Activated CD8-positive, alpha-beta memory T cell treated with anti-CD3 and anti-CD28 coated beads, Interleukin-2, amount 10 ng/mL, durations not matched to agents 7 days and 5 days (primary cell): ENCODE measurements at places on chromosomes 1 and 21.

GRCh38 chr1:231684356-231685244, 58.0 kb downstream of the DISC1 start:
- H3K27ac ChIP-seq: no peak overlapping the region
- H3K27me3 ChIP-seq: no peaks in the 10 kb centered on the region
- peaks cover 8% of the 10 kb centered on the region for H3K36me3 ChIP-seq
- H3K4me3 ChIP-seq: no peak overlapping the region

DNA sequence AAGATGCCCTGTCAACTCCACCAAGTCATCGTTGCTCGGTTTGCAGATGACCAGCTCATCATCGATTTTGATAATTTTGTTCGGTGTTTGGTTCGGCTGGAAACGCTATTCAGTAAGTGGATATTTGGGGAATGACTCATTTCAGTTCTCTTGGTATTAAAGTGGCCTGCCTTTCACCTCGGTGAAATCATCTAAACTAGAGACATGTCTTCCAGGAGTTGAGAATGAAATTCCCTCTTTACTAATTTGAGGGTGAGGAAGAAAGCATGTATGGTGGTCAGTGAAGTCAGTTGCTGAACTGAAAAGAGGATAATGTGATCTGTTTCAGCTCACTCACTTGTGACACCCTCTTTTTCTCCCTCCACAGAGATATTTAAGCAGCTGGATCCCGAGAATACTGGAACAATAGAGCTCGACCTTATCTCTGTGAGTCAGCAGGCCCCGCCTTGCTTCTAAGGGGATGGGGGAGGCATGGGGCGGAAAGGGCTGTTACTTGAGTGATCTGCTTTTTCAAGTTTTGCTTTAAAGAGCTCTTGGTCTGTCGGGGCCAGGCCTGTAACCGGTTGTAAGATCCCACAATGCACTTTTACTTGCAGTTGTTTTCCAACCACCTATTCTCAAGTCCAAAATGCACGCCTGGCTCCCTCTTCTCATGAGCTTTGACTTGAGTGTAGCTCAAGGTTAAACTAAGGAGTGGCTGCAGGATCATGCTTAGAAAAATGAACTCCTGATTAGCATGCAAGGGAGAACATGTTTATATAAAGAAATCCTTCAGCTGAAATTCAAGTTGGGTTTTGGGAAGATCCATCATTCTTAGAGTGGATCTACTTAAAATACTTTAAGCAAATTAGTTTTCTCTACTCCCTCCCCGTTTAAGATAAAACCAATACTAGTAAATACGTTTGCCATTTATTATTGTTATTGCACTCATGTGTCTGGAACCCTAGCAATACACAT, 59.8 kb downstream of the CAPN2 start:
- no peak overlapping the region for H3K4me3 ChIP-seq
- peaks cover 65% of the 10 kb centered on the region for H3K36me3 ChIP-seq
- no peaks in the 10 kb centered on the region for H3K27me3 ChIP-seq
- peaks cover 54% of the 10 kb centered on the region for H3K4me1 ChIP-seq

GRCh38 chr1:66357478-66358197, 176.3 kb upstream of the SGIP1 start:
- H3K4me1 ChIP-seq: peaks cover 84% of the 10 kb centered on the region
- no peaks in the 10 kb centered on the region for H3K27me3 ChIP-seq
- H3K36me3 ChIP-seq: peaks cover 77% of the 10 kb centered on the region
- no peak for DNase-seq

DNA sequence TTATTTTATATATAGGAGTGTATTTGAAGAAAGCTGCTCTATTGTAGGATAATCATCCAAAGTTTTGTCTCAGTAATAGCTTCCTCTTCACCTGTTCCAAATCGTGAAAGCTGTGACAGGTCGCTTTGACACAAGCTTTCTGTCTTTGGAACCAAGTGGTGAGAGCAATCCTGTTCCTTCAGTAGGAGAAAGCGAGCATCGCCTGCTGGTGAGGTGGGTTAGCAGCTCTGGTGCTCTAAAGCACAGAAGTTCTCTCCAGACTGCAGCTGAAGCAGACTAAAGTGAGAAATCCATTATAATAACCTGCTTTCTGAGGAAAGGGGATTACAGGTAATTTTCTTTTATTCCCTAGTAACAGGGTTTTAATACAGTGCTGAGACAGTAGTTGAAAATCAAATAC, 803.8 kb downstream of the ADGRL2 start:
- H3K27ac ChIP-seq: no peak overlapping the region
- H3K36me3 ChIP-seq: no peaks in the 10 kb centered on the region
- H3K4me1 ChIP-seq: no peaks in the 10 kb centered on the region
- no peak for DNase-seq
- H3K27me3 ChIP-seq: no peaks in the 10 kb centered on the region
- no peak overlapping the region for H3K4me3 ChIP-seq

DNA sequence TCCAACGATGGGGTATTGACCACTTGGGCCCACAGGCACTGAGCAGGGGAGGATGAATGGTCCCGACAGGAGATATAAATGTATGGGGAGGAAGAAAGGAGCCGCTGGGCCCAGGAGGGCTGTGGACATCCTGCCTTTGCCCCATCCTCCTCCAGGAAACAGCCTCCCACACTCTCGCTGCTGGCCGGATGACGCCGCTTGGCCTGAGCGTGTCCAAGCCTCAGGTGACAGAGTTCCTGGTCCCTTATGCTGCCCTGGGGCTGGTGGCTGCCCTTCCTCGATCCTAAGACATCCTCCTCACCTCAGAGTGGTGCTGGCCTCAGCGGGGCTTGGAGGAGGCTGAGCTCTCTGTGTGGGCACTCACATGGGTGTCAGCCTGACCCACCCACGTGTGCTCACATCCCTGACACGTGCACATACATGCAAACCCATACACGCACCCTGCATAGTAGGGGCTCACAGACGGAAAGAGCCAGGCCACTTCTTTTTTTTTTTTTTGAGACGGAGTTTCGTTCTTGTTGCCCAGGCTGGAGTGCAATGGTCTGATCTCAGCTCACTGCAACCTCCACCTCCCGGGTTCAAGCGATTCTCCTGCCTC, 5.9 kb upstream of the SERINC2 start:
- no peak for DNase-seq
- no peak overlapping the region for H3K27ac ChIP-seq

DNA sequence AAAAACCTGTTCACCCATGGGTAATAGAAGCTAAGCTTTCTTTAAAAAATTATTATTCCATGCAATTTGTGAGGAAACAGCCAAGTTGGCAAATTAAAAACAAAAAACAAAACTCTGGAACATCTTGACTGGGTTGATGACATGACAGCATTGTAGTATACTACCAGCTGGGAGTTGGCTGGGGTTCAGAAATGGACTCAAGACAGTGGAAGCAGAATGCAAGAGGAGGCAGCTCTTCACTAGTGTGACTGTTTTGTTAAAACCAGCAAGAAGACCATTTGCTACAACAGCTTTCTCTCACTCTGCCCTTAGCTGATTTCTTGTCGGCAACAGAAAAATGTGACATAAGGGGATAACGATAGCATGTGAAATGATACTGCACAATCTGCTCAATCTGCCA, 1298.9 kb upstream of the ADGRL4 start:
- H3K27me3 ChIP-seq: no peaks in the 10 kb centered on the region
- no peak overlapping the region for H3K27ac ChIP-seq
- H3K36me3 ChIP-seq: no peaks in the 10 kb centered on the region
- H3K4me3 ChIP-seq: no peak overlapping the region
- H3K4me1 ChIP-seq: no peaks in the 10 kb centered on the region

DNA sequence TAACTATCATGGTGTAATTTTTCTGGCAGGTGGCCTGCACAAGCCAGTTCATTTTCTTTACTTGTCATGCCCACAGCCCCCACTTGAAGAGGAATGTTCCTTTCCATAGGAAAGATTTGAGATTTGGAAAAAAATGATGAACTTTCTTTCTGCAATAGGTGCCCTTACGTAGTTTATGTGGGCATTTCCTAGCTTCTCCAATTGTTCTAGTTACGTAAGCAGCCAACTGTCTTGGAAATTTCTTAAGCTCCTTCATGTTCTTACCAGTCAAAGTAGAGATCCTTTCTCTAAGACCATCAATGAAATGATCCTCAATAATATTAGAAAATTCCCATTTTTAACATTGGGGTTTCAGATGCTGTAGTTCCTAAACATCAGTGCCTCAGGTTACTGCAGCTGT, 109.5 kb upstream of the F3 start:
- DNase-seq: no peak
- no peaks in the 10 kb centered on the region for H3K27me3 ChIP-seq
- H3K36me3 ChIP-seq: no peaks in the 10 kb centered on the region
- H3K27ac ChIP-seq: no peak overlapping the region
- peaks cover 3% of the 10 kb centered on the region for H3K4me1 ChIP-seq
- no peak overlapping the region for H3K4me3 ChIP-seq

DNA sequence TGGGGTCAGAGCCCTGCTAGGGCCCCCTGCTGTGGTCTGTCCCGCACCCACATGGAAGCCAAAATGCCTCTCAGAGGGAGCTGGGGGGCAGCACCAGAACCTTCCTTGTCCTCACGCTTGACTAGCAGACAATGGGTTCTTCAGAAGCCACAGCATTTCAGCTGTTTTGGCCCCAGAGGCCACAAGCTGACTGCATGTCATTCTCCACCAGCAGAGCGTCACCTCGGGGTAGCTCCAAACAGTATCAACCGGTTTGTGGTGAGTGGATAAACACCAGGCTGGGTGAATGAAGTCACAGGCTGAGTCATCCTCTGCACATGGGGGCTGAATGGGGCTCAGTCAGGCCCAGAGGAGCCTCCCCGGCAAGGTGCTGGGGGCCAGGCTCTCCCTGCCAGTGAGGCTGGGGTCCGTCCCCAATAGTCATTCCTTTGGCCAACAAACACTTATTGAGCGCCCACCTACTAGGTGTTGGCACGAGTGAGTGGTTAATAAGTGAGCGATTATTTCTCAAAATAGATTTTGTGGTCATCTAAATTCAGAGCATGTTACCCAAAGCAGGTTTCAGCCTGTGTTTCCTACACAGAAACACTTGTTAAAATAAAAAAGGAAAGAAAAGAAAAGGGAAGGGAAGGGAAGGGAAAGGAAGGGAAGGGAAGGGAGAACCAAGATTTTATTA, 9.1 kb downstream of the OLIG1 start:
- peak overlapping the region; percentile 34 for H3K27ac ChIP-seq
- H3K4me3 ChIP-seq: no peak overlapping the region
- DNase-seq: peak; percentile 91
- H3K4me1 ChIP-seq: peaks cover 27% of the 10 kb centered on the region

GRCh38 chr1:60133848-60134247, 60.3 kb upstream of the C1orf87 start:
- H3K27me3 ChIP-seq: no peaks in the 10 kb centered on the region
- no peak for DNase-seq
- H3K4me3 ChIP-seq: no peak overlapping the region
- no peak overlapping the region for H3K27ac ChIP-seq
- no peaks in the 10 kb centered on the region for H3K4me1 ChIP-seq

GRCh38 chr1:7783178-7783711, 846 bp upstream of the PER3 start:
- peak; percentile 55 for DNase-seq
- H3K27ac ChIP-seq: no peak overlapping the region
- H3K4me1 ChIP-seq: peaks cover 31% of the 10 kb centered on the region
- peaks cover 8% of the 10 kb centered on the region for H3K27me3 ChIP-seq
- peak overlapping the region; percentile 46 for H3K4me3 ChIP-seq

GRCh38 chr1:214991691-214992315, 90.7 kb upstream of the KCNK2 start:
- no peaks in the 10 kb centered on the region for H3K4me1 ChIP-seq
- no peak overlapping the region for H3K27ac ChIP-seq
- no peaks in the 10 kb centered on the region for H3K36me3 ChIP-seq
- DNase-seq: no peak
- no peak overlapping the region for H3K4me3 ChIP-seq

DNA sequence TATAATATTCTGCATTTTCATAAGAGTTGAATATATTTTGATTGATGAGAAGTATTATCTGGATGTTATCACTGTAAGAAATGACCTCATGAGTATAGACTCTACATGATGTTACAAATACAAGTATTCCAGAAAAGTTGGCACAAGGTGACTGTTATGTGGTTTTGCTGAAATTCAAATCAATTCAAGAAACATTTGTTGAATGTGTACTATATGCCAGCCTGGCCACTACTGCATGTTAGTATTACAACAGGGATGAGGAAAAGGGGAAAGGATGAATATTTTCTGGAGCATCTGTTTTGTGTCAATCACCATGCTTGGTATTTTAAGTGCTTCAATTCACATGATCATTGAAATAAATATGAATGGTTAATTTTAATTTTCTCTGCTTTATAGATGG, 250.9 kb upstream of the PBX1 start:
- no peak for DNase-seq
- H3K4me1 ChIP-seq: no peaks in the 10 kb centered on the region
- no peaks in the 10 kb centered on the region for H3K27me3 ChIP-seq
- no peak overlapping the region for H3K27ac ChIP-seq
- H3K4me3 ChIP-seq: no peak overlapping the region

- no peaks in the 10 kb centered on the region for H3K4me1 ChIP-seq
- no peak overlapping the region for H3K27ac ChIP-seq
- peaks cover 44% of the 10 kb centered on the region for H3K27me3 ChIP-seq
- no peaks in the 10 kb centered on the region for H3K36me3 ChIP-seq
- DNase-seq: no peak
- no peak overlapping the region for H3K4me3 ChIP-seq
These were observed 173.1 kb upstream of the GALNT2 start for GRCh38 chr1:229893762-229894444.

- peaks cover 4% of the 10 kb centered on the region for H3K4me1 ChIP-seq
- H3K4me3 ChIP-seq: no peak overlapping the region
- H3K27ac ChIP-seq: no peak overlapping the region
- peaks cover 2% of the 10 kb centered on the region for H3K27me3 ChIP-seq
- no peaks in the 10 kb centered on the region for H3K36me3 ChIP-seq
- DNase-seq: no peak
These were observed 303.8 kb downstream of the NPHP4 start for GRCh38 chr1:5688081-5689077.

DNA sequence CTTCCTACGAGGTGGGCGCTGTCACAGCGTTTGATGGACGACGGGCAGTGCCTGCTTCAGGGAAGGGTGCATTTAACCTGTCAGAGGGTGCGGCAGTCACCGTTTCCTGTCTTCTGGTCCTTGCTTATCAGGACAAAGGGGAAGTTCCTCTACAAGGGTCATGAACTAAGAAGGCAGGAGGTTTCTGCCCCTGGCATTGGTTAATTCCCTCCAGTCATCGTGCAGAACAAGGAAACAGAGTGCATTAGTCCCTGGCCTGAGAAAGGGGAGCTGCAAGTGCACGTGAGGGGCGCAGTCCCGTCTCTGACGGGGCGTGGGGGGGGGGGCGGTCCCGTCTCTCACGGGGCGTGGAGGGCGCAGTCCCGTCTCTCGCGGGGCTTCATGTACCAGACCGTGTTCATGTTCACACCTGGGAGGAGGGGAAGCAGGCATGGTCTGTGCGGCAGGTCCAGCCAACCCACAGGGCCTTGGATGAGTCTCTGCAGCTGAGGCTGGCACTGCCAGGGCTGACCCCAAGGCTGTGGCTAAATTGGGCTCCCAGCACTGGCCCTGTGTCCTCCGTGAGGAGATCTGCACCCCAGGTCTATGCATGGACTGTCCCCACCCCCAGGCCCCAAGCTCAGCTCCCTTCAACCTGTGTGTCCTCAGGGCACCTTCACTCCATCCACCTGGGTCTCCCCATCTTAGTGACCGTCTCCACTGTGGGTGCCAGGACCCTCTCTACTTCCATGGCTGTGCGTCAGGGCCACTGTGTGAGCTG, 89.2 kb upstream of the COL6A1 start:
- no peak for DNase-seq
- H3K4me3 ChIP-seq: no peak overlapping the region
- H3K36me3 ChIP-seq: no peaks in the 10 kb centered on the region
- H3K27ac ChIP-seq: no peak overlapping the region
- H3K27me3 ChIP-seq: peaks cover 21% of the 10 kb centered on the region

- H3K4me1 ChIP-seq: peaks cover 63% of the 10 kb centered on the region
- DNase-seq: no peak
- no peak overlapping the region for H3K27ac ChIP-seq
- H3K4me3 ChIP-seq: no peak overlapping the region
- H3K27me3 ChIP-seq: peaks cover 46% of the 10 kb centered on the region
These were observed 1.7 kb downstream of the IL6R start for GRCh38 chr1:154406886-154407197.
